Naive B cell (primary cell): ENCODE measurements at places on chromosomes 4 and X.

DNA sequence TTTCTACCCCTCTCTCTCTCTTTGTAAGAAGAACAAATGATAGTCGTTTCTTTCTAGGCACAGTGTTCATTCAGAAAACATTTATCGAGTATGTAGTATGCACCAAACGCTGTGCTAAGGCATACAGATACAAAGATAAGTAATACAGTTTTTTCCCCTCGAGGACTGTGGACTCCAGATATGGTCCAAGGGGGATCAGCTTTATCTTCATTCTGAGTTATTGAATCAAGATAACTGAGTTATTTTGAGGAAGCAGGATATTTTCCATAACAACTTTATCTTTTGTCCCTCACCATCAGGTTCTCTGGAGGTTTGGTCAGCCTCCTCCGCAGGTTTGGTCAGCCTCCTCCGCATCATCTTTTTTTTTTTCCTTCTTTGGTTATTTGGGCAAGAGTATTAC is 15.0 kb downstream of the EREG start:
- no peak for DNase-seq

DNA sequence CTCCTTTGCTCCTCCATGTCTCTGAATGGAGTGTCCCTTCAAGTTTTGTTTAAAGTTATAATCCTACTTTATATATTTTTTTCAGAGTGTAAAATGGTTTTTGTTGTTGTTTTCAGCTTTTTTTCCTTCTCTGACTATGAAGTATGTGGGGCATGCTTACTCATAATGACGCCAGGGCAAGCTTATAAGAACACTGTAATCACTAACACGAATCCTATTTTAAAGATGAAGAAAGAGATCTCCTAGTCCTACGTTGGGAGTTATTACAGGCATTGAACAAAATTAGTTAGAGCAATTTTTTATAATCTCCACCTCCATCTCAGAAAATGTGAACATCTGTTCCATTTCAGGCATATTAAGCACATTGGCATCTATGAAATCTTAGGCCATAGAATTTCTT is 268.1 kb upstream of the MAGEB2 start:
- no peak for DNase-seq

- no peak for DNase-seq
These were observed 29.6 kb upstream of the COX18 start for GRCh38 chr4:73099143-73099542.

DNA sequence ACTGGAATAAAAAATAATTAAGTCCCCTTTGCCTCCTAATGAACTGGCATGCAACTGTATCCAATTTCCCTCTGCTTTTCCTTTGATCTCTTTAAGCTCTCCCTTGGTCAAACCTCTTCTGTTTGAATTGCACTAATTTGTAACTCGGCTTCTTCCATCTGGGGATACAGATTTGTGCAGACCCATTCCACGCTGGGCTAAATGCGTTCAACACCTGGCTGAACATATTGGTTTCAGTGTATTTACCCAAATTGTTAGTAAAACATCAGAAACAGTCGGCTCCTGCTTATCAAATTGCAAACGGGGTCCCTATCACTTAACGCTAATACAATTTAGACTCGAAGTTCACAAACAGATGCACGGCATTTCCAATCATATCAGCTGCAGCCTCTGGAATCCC is 124.9 kb upstream of the TAPT1 start:
- no peak for DNase-seq

GRCh38 chr4:8440492-8441311 is at the start of the genes ACOX3 and TRMT44:
Gene ACOX3, minus strand, starts transcription at chr4:8440723. Its CDS starts 24,202 bp downstream, at chr4:8416521.
Gene TRMT44, plus strand, starts transcription at chr4:8440777. Its CDS starts 46 bp downstream, at chr4:8440823.
- DNase-seq: peak; percentile 97

GRCh38 chrX:26822448-26822847 is 606.5 kb downstream of the MAGEB5 start:
- DNase-seq: no peak

GRCh38 chrX:123851079-123851478 is 8.8 kb upstream of the XIAP start:
- no peak for DNase-seq

DNA sequence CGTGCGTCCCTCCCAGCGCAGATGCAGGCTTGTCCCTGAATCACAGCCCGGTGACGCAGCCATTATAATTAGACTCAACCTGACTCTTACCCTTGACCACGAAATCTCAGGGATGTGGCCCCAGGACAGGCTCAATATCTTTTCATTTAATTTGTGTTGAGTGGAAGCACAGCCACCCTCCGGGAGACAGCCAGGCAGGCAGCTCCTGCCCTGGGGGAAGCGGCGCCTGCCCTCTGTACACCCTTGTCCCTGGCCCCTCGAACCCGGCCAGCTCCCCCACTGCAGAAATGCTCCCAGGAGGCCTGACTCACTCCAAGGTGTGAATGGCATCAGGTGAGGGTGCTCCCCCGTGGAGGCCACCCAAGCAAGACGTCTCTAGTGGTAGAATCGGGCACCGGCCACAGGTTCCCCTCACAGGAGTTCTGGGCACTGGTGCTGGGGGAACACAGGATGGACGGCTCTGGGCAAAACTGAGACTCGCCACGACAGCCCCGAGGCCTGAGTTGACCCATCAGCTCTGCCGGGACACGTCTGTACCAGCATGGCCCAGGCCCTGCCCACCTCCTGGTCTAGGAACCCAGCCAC is 2.7 kb downstream of the CPLX1 start:
- DNase-seq: no peak

DNA sequence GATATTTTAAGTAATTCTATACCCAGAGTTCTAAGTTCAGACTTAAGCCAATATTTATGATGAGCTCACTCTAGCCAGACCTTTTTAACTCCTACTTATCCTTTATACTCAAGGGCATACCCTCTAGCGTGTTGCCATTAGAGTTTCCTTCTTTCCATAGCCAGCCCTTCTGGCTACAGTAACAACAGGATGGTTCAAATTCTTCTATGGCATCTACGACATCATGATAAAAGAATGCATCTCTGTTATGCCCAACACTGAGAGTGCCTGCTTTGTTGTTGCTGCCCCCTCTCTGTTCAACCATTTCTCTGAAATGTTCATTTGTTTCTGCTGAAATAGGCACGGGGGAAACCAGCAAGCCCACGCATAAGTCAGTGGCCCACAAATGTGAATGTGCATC is 104.5 kb downstream of the UBE2NL start:
- no peak for DNase-seq

- DNase-seq: no peak
These were observed 121.8 kb downstream of the AR start for GRCh38 chrX:67665583-67665982.

DNA sequence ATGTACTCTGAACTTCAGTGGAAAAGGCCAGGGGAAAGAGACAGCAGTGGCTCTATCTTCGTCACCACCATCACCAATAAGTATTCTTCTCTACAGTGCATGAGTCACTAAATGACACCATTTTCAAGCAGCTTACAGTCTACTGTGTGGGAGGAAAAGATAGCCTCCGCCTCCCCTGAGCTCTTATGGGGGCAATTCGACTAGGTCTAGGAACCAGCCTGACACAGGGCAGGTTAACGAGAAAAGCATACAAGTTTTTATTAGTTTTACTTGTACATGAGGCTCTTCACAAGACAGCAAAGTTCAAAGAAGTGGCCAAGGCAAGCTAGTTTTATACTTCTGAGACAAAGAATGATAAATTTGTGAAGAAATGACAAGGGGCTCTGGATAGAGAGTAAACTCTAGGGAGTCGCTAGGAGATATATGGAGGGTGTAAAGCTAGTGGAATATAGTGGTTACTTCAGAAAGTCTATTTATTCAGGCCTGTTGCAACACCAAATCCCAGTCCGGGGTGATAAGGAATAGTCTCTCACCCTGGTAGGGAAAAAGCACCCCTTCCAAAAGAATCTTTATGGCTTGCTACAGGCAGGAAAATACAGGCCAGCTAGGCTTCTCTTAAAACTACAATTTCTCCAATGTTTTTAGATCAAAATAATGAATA is 49.7 kb downstream of the SCD5 start:
- no peak for DNase-seq

GRCh38 chr4:115883847-115884246 is 770.4 kb upstream of the NDST4 start:
- DNase-seq: no peak

DNA sequence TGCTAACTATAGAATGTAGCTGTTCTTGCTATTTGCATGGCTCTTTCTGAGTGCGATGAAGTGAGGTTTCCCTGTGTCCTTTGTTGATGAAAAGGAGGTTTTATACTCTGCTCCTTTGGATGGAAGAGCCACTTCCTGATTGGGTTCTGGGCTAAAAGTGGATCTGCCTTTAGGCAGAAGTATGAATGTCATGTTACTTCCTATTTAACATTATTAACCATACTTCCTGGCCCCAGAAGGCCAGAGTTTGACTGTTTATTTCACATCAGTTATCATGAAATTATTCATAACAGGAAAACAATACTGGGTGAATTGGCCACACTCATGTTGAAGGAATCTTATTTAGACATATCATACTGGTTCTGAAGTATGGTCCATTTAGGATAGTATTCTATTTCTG is 386.2 kb downstream of the PCDH7 start:
- no peak for DNase-seq

DNA sequence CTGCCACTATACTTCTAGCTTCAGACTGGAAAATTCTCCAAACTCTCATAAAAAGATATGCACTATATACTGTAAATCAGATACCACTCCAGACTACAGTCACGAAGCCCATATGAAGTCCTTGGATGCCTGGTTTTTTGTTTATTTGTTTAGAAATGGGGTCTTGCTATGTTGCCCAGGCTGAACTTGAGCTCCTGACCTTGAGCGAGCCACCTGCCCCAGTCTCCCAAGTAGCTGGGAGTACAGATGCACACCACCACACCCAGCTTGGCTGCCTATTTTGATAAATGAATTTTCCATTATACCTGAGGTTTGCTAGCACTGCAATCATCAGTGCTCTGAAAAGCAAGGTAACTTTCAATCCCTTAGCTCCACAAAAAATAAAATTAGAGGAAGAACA is 53.1 kb downstream of the ELF2 start:
- no peak for DNase-seq

DNA sequence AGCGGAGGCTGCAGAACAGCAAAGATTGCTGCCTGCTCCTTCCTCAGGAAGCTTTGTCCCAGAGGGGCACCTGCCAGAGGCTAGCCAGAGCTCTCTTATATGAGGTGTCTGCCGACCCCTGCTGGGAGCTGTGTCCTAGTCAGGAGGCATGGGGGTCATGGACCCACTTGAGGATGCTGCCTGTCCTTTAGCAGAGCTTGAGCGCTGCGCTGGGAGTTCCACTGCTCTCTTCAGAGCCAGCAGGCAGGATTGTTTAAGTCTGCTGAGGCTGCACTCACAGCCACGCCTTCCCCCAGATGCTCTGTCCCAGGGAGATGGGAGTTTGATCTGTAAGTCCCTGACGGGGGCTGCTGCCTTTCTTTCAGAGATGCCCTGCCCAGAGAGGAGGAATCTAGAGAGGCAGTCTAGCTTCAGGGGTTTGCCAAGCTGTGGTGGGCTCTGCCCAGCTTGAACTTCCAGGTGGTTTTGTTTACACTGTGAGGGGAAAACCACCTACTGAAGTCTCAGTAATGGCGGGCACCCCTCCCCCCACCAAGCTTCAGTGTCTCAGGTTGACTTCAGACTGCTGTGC is 10.9 kb downstream of the DCK start:
- DNase-seq: peak; percentile 61

GRCh38 chrX:143363419-143363818 is 153.9 kb downstream of the SPANXN3 start:
- DNase-seq: no peak

DNA sequence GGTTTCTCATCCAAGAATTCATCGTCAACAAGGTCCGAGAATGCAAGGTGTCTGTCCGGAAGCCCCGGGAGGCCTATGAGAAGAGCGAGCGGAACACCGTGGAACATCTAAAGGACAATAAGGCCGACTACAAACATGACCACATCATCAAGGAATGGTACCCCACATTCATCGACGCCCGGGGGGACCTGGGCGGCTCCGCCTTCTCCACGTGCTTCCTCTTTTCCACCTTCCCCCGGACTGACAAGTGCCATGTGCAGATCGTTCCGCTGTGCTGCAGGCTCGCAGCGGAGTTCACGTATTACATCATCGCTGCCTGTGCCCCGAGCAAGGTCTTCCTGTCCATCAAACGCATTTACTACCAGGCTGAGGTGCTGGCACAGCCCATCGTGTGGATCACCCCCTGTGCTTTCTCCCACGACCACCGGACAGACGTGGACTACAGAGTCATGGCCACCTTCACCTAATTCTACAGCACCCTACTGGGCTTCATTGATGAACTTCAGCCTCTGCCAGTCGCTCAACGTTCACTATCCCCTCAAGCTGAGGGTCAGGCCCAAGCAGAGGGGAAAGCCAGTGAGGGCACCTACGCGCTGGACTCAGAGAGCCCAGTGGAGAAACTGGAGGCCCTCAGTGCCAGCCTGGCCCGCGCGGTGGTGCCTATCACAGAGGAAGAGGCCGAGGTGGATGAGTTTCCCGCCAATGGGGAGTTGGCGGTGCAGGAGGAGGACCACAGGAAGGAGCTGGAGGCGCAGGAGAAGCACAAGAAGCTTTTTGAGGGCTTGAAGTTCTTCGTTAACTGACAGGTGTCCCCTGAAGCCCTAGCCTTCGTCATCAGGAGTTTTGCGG is 125.9 kb upstream of the PABPC4L start:
- DNase-seq: no peak

DNA sequence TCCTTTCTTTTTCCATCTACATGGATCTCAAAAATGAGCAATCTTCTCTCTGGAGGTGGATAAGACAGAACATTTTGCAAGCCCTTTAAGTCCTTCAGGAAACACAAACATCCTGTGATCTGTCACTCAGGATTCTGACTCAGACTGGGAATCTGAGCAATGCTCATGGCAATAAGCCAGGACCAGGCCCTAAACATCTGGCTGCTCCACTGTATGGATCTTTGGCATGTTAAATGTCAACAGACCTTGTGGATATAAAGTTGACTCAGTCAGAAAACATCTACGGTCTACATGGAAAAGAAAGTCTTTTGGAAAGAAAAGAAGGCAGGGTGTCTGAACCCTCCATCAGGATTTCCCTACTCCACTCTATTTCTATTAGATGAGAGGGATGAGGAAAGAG is 17.8 kb upstream of the CHIC2 start:
- DNase-seq: no peak

DNA sequence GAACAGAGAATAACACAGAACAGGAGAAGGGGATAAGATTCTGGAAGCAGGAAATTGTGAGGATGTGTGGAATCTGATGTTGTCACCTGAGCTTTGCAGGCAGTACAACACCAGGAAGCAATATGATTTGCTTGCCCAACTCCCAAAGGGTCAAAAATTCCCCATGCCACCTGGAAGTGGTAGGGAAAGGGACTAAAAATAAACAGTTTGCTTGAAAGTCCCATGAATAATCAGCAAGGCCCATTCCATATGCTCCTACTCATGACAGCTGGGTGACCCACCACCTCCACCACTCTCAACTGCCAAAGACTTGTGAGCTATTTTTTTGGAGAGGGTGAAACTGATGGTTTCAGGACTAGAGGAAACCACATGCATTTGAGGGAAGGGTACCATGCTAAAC is 168.4 kb downstream of the KCNIP4 start:
- no peak for DNase-seq

DNA sequence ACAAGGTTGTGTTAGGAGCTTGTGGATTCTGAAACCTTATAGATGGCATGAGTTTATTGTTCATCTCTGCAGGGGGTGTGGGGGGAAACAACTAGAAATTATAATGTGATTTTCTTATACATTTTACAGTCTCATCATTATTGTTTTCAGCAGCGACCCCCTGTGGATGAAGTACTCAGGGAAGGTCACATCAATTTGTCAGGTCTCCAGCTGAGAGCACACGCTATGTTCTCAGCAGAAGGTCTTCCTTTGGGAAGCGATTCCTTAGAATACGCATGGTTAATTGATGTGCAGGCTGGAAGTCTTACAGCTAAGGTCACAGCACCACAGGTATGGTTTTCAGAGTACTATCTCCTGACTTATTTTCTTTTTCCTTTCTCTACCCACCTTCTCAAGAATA is 72.2 kb downstream of the BLTP1 start:
- DNase-seq: no peak

- DNase-seq: no peak
These were observed 106.5 kb upstream of the STOX2 start for GRCh38 chr4:183798301-183799253.
